Activated effector memory CD4-positive, alpha-beta T cell treated with anti-CD3 and anti-CD28 coated beads, Interleukin-2, amount 50 U/mL, for 16 hours (primary cell): ENCODE measurements at places on chromosomes 11 and 22.
A peak's percentile ranks its signal among the peaks of the same experiment; 100 is the strongest.

DNA sequence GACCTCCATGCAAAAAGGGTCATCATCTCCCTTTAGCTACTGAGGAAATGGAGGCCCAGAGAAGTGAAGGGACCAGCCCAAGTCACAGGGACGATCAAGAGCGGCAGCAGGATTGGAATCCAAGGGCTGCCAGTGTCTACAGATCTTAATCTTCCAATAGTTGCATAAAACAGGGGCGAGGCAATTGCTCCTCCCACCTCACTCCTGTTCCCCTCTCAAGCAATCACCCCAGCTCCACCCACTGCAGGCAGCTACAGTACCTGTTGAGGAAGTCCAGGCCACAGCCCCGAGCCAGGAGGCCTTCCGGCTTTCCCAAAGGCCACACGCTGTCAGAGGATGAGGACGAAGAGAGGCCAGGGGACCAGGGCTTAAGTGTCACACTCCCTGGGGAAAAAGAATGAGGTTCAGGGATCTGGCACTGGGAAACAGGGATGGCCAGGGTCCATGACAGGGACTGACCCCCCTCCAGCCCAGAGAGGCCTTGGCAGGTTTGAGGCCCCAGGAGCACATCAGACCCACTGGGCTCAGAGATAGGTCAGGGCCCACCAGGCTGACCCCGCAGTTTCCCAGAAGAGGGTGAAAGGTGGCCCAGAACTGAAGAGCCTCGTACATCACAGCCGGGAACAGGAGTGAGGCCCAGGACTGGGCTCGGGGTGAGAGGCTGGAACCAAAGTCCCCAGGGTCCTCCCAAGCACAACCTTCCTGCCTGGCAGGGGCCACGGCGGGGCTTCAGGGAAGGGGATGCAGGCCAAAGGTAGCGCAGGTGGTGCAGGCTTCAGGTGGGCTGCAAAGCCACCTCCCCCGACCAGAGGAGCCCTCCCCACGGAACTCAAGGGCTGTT lies 16.4 kb upstream of the MFNG start:
- no peak for DNase-seq

DNA sequence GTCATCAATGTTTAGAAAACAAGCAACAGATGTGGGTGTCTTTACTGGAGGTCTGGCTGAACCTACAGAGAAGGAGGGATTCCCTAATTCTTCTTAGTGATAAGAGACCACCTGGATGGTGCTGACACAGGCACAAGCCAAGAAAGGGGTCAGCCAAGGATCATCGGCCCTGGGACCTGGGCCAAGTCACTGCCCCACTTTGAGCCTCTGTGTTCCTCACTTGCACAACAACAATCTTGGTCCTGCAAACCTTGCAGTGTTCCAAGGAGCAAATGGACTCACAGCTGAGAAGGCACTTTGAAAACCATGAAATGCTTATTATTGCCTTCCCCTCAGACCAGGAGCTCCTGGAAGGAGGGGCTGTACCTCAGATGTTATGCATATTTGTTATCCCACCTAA lies 7.0 kb upstream of the KCNE3 start:
- peak; percentile 27 for DNase-seq

- no peak for DNase-seq
These were observed 4.5 kb upstream of the EIF3F start for GRCh38 chr11:7982582-7983119.

DNA sequence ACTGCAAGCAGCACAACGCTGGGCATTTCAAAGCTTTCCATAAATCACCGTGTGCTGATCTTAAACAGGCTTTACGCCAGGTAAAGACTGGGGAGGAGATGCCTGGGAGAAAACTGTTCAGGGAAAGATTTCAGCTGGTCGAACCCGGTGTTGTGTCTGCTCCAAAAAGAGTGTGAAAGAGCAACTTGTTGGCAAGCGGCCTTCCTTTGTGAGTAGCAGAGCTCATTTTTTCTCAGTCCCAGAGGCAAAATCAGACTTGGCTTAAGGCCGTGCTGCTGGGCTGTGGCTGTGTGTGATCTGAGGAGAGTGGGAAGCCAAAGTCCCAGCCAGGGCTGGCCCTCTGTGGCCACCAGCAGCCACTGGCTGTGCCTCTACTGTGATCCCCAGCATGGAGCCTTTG lies 75.7 kb upstream of the E2F8 start:
- no peak for DNase-seq
